Osteoblast (primary cell): ENCODE measurements at places on chromosomes 11 and 22.

GRCh38 chr11:128405714-128406662 is 181.4 kb downstream of the ETS1 start:
- DNase-seq, result no peak

- DNase-seq, result no peak
These were observed 43.6 kb downstream of the UVRAG start for GRCh38 chr11:75858613-75859012.

GRCh38 chr11:90874986-90875385 is 652.1 kb upstream of the CHORDC1 start:
- DNase-seq, result no peak

DNA sequence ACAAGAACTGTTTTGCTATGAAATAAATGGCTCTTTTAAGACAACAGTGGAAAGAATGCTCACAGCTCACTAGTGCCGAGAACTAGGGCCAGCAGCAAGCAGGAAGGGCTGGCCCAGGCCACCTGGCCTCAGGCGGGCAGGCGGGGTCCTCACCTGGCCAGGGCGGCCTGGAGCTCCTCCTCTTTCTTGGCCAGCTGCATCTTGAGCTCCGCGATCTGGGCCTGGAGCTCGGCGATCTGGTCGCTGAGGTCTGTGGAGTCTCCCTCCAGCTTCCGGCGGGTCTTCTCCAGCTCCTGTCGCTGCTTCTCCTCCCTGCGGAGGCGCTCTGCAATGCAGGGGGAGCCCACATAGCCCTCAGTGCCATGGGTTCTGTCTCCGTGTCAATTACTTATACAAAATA is 43.8 kb downstream of the APOL1 start:
- peak; percentile 44 for DNase-seq

GRCh38 chr11:12042215-12042676 is 33.8 kb upstream of the DKK3 start:
- peak; percentile 80 for DNase-seq

GRCh38 chr11:109612496-109612895 is 190.5 kb downstream of the C11orf87 start:
- no peak for DNase-seq

- DNase-seq, result no peak
These were observed 57.4 kb downstream of the BCL2L13 start for GRCh38 chr22:17695986-17696385.

GRCh38 chr22:33542722-33543121 is 377.6 kb downstream of the LARGE1 start:
- DNase-seq, result no peak

DNA sequence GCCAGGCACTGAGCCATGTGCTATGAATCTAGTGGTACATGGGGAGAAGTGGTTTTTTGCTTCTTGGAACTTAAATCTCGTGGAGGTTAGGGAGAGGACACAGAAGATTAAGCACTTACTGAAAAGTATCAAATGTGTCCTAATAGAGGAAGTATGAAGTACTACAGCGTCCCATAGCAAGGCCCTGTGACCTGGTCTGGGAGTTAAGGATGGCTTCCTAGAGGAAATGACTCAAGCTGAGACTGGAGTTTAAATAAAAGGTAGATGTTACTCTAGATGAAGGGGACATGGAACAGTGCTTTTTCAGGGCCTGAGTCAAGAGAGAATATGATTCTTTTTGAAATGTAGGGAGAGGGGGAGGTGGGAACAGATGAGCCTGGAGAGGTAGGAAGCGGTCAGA is 202.9 kb downstream of the GRIK4 start:
- no peak for DNase-seq

GRCh38 chr11:133825666-133826065 is 19.6 kb downstream of the SPATA19 start:
- DNase-seq, result no peak

DNA sequence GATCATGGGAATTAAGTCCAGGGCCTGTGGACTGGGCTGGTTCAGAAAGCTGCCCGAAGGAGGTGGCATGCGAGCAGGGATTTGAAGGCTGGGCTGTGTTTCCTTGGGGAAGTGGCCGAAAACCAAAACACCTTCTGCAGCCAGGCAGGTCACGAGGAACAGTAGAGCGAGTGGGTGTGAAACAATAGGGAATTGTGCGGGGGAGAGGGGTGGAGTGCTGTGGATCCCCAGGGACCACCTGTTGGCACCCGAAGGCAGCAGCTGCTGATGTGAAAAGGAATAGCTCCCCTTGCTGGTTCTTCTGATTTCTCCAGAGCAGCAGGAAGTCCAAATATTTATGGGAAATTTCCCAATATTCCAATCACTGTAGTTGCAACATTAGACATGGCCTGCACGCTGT is 24.6 kb downstream of the TP53I11 start:
- DNase-seq, result no peak

DNA sequence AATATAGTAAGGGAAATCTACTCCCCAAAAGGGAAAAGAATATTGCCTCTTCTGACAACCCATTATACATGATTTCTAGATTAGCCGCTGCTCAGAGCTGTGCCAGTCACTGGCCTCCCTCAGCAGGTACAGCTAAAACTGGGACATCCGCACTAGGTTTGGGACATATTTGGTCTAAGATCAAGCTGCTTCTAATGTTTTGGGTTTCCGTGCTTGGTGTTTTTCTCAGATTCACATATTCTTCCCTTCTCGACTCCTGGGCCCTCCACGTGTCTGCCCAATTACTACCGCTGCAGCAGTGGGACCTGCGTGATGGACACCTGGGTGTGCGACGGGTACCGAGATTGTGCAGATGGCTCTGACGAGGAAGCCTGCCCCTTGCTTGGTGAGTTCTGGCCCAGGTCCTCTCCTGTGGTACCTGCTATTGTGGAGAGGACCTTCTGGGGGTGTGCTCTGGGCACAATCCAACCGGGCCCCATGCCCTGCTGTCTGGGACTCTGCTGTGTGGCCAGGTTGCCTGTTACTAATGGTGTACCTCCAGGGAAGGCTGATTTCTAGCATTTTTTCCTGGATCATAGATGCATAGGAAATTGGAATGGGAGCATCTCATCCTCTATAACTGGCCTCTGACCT is 138.1 kb upstream of the SORL1-AS1 start:
- no peak for DNase-seq

GRCh38 chr22:23306438-23306921 is 126.2 kb downstream of the BCR start:
- peak; percentile 88 for DNase-seq

DNA sequence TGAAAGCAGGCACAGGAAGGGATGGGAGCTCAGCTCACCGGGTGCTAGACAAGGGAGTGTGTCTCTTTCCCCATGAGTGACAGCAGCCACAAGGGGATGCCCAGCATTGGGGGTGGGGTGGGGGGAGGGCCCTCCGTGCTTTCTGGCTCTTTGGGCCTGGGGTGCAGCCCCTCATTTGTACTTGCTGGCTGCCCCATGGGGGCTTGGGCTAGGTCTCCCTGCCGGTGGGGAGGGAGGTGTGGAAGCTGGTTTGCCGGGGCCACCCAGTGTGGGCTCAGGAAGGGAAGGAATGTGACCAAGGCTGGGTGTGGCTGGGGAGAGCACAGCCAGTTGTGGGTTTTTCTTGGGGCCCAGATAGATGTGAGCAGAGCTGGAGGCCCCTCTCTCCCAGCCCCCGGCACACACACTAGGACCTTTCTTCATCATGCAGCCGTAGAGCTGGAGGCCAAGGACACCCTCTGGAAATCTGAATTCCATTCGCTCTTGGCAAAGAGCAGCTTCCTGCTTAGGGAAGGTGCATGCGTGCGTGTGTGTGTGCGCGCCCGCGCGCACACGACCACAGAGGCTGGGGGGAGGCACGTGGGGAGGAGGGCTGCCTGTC is 25.8 kb downstream of the KCNQ1OT1 start:
- peak; percentile 32 for DNase-seq

DNA sequence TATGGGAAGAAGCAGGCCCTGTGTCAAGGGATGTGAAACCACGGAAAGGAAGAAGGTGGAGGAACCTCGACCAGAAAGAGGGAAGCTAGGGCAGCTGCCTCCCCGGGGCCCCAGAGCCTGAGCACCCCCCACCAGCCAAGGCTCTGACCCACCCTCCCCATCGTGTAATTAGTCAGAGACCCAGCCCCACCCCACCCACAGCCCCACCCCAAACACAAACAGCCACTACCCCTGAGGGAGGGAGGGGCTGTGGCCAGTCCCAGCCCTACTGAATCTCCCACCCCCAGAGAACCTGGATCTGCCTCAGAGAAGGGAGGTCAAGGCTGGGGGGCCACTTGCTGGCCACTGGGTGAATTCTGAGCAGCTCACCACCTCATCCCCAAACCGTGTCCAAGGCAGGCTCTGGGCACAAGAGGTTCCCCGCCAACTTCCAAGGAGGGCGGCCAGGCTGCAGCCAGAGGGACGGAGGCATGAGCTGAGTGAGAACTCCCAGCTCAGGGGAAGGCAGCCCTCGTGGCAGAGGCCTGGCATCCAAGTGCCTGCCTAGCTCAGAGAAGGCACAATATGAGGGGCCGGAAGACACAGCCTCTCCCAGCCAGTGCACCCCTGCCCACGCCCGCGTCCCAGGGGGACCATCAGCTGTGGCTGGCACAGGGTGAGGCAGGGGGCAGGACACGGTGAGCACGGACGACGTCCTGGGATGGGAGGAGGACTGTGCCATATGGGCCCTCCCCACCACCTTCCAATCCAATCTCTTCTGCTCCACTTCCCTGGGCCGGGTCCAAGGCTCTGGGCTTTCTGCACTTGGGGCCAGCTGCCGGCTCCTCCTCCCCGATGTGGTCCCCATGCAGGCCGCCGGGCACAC is 2.7 kb downstream of the PLXNB2 start:
- DNase-seq, result peak; percentile 95

DNA sequence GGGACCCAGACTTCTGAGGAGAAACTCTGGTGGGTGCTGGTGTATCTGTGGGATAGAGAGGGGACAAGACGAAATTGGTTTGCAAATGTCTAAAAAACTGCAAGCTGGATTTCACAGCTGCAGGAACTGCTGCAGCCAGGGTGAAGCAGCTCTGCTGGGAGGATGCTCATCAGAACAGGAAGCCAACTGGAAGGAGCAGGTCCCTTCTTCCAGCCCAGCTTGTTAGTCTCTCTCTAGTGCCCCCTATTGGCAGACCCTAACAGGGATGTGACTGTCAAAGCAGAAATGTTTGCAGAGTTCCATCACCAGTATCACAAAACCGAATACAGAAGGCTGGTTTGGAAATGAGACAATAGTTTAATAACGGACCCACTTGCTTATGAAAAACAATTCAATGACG is 74.8 kb upstream of the SLC22A12 start:
- no peak for DNase-seq

GRCh38 chr11:67492069-67492727 is 9.4 kb downstream of the AIP start:
- peak; percentile 79 for DNase-seq

GRCh38 chr11:107563702-107564101 is 1.8 kb downstream of the ALKBH8 start:
- DNase-seq, result no peak

GRCh38 chr11:1522081-1522424 is 35.5 kb upstream of the MOB2 start:
- DNase-seq, result no peak

- DNase-seq, result no peak
These were observed 42.5 kb upstream of the SLC5A12 start for GRCh38 chr11:26764315-26764714.

- no peak for DNase-seq
These were observed 49.8 kb downstream of the MORC2 start for GRCh38 chr22:30918761-30919160.

GRCh38 chr11:117693344-117693743 is 103.7 kb downstream of the DSCAML1 start:
- DNase-seq, result no peak

GRCh38 chr11:14636119-14636518 is 7.5 kb upstream of the PDE3B start:
- no peak for DNase-seq

DNA sequence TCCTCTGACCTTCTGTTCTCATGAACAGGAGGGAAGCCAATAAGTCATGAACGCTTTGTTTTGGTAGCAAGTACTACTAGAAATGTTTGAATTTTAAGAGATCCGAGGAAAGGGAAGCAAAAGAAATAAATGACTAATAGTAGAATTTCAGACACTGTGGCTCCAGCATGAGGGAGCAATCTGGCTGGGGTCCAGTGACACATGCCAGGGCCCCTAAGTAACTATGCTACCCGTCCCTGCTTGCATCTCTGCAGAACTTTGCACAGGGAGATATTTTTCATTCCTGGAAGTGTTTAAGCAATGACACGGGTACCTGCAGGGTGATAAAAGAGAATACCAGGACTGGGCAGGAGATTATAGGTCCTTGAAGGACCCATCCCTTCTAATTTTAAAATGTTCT is 7.3 kb upstream of the ADAMTS8 start:
- DNase-seq, result peak; percentile 45

- DNase-seq, result no peak
These were observed 9.3 kb downstream of the TSSC4 start for GRCh38 chr11:2409611-2410468.

- DNase-seq, result no peak
These were observed 491.8 kb downstream of the ETS1 start for GRCh38 chr11:128095466-128095981.

DNA sequence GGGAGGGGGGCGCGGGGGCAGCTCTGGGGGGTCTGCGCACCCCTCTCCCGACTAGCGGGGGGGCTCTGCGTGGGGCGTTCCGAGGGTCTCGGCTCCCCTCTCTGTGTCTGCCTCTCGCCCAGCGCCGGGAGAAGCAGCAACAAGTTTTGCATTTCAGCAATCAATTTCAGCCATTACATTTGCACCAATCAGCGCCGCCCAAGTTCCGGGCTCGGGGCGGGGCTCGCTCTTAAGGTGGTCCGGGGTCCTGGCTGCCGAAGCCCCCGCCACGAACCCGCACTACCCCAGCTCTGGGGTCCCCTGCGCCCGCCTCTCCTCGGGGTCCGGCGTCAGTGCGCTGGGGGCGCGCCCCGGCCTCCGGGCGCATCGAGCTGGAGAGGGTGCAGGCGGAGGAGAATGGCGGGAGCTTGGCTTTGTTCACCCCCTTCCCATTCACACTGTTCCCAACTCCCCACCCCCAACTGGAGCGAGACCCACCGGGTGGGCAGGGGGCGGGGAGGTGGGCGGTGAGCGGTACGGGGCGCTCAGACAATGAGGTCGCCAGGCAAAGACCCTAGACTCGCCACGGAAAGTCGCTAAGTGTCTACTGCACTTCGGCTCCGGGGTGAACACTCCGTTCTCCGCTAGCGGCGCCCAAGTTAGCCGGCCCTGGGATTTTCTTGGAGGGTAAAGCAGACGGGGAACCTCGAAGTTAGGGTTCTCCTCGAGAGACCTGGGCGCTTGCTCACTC is at the start of gene MN1:
MN1 (minus strand) TSS at position 141 of the 730 bp plus-strand sequence. CDS start 1,213 bp downstream, outside the sequence.
- DNase-seq, result peak; percentile 98

- DNase-seq, result no peak
These were observed 1.8 kb downstream of the SYTL2 start for GRCh38 chr11:85809191-85809590.

- DNase-seq, result no peak
These were observed 172.9 kb upstream of the NECTIN1 start for GRCh38 chr11:119901657-119902577.

DNA sequence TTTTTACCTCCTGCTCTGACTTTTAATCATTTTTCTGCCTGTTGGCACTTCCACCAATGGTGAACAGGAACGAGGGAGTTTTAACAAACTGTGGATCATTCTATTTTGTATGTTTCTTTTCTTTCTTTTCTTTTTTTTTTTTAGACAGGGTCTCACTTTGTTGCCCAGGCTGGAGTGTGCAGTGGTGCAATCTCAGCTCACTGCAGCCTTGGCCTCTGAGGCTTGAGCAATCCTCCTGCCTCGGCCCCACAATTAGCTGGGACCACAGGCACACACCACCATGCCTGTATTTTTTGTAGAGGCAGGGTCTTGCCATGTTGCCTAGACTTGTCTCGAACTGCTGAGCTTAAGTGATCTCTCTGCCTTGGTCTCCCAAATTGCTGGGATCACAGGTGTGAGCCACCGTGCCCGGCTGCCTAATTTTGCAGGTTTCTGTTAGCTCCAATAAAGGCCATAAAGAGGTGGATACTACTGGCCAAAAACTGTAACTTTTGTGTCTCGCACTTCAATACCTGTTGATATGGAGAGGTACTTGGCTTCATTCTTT is 59.8 kb downstream of the SLC25A17 start:
- no peak for DNase-seq
